Activated CD8-positive, alpha-beta memory T cell treated with anti-CD3 and anti-CD28 coated beads, Interleukin-2, amount 10 ng/mL, durations not matched to agents 7 days and 5 days (primary cell): ENCODE measurements at places on chromosomes 5 and 9.

DNA sequence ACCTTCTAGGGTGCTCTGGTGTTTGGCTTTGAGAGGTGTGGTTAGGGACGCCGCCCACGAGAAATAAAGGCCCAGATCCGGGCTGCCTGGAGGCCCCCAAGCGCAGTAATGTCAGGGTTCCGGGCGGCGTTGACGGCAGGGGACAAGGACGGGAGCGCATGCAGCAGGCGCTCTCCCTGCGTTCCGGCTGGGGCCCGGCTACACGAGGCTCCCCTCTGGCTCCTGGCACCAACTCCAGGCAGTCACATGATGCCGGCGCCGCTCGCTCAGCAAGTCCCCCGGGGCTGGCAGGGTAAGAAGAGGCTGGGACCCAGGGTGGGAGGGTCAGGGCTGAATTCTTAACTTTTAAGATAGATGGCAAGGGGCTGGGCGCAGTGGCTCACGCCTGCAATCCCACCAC lies 28.1 kb downstream of the UBTD2 start:
- DNase-seq, result no peak

DNA sequence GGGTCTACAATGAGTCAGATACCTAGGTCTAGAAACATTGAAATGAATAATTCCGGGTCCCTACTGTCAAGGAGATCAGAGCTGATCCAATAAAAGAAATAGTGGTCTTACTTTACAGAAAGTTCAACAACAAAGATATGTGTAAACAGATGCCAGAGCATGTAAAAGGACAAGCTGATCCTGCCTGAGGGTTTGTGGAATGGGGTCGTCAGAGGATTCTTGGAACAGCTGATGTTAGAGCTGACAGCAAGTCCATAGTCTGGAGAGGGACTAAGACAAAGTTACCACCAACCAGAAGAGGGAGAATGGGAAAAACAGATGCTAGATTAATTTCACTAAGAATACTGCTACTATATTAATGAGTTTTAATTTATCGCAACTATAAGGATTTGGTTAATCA lies 71.5 kb downstream of the FREM1 start:
- no peak for DNase-seq

DNA sequence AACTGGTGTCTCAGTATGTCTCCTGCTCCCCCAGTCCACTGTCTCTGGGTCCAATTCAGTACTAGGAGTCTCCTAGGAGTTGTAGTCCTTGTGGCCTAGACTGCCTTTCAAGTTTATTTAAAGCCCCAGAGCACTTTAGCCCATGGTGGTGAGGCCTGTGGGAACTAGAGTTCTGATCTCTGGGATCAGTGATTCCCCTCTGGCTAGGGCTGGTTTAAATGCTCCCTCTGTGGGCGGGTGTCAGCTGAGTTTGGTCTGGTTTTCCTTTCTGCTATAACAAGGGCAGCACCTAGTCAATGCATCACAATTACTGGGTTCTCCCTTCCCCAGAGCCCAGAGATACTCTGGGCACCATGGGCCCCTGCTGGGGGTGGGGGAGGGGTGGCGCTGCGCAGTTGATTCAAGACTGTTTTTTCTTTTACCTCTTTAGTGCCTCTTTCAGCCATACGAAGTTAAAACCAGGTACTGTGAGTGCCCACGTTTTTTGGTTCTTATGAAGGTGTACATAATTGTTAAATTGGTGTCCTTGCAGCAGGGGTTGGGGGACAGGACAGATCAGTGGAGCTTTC lies 9.3 kb upstream of the SLC36A3 start:
- no peak for DNase-seq

GRCh38 chr5:127290019-127290945 lies at the start of gene MEGF10:
Gene MEGF10 (plus strand): TSS chr5:127290796. CDS start chr5:127331309, 40,513 bp downstream.
- no peak for DNase-seq

DNA sequence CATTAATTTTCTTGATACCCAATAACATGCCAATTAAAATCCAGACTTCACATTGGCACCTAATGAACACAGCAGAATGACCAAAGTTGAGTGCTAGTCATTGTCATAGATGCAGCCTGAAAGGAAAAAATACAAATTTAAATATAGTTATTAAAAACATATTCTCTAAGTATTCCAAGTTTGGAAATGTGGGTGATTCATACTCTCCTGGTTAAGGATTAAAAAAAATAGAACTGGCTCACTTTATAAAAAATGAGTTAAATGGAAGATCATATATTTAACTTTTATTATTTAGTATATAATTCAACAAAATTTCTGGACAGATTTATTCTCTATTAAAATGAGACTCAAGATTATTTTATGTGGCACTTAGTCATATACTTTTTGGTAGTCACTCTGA lies 33.2 kb upstream of the RICTOR start:
- no peak for DNase-seq

DNA sequence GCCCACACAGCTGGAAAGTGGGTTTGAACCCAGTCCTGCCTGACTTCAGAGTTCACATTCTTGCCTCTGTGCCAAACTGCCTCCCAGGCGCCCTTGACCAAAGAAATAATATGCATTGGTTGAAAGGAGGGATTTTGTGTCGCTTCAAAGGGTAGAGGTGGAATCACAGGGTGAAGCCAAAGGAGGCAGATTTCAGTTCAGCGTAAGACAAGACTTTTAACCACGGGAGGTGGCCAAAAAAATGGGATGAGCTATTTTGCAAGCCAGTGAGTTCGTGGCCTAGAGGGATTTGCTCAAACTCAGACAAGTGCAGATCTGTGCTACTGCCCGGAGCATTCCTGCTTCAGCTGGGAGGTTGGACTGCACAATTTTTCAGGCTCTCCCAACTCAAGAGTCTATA lies 57.6 kb upstream of the RANBP3L start:
- no peak for DNase-seq

- DNase-seq, result no peak
These were observed 21.8 kb downstream of the SPARC start for GRCh38 chr5:151664694-151665585.

GRCh38 chr5:116522356-116523136 lies 52.1 kb downstream of the SEMA6A start:
- no peak for DNase-seq

- no peak for DNase-seq
These were observed 76.8 kb downstream of the PIK3R1 start for GRCh38 chr5:68292316-68292715.
